ENCODE measurements at places on chromosomes 11 and 22.
A peak's percentile ranks its signal among the peaks of the same experiment; 100 is the strongest.

DNA sequence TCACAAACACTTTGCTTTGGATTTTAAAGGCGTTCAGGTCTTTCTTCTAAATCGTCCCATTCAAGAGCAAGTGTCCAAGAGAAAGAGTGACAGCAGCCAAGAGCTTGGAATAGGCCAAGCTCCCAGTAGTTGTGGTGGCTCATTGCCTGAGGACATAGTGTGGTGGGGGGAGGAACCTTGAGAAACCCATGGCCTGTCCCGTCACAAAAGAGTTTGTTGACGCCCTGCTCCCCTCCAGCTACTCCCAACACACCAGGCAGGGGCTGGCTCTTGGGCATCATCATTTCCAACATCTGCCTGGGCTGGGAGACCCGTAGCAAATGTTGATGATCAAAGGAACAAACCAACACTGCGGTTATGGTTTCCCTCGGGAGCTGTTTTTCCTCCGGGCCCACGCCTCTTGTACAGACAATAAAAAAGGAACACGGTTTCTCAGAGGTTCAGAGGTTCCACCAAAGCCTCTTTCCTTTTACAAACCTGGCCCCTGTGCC lies 20.8 kb downstream of the FADS3 start:
- no peak for DNase-seq

DNA sequence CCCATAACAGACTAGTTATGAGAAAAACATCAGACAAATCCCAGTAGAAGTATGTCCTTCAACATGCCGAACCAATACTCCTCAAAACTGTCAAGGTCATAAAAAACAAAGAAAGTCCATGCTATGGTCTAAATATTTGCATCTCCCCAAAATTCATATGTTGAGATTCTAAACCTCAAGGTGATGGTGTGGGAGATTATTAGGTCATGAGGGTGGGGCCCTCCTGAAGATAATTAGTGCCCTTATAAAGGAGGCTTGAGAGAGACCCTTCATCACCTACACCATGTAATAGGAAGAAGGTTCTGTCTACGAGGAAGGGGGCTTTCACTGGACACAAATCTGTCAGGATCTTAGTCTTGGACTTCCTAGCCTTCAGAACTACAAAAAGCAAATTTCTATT lies 118.6 kb upstream of the GUCY1A2 start:
- DNase-seq = no peak

DNA sequence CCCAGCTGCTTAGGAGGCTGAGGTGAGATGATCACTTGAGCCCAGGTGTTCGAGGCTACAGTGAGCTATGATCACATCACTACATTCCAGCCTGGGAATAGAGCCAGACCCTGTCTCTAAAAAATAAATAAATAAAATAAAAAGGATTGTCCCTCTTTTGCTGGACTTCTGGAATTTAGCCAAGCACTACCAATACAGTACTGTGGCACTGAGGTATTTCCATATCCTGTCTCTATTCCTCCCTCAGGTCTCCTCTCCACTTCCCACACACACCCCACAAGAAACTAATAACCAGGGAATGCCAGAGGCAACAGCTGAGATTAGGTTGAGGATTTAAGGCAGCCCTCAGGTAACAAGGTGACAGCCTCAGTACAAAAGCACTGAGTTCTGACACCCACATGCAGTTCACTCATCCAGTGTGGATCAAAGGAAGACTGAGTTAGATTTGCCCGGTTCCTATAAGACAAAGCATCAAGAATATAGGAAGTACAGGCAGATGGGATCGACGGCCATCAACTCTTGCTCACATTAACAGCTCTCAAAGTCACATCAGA lies 4.5 kb upstream of the PPP2R1B start:
- no peak for DNase-seq

- no peak for DNase-seq
Observed at GRCh38 chr11:69489031-69489745, 7.7 kb downstream of the LINC01488 start.

- no peak for DNase-seq
Observed at GRCh38 chr11:72739240-72740059, 12.8 kb downstream of the ARAP1 start.

- DNase-seq = no peak
Observed at GRCh38 chr11:134736251-134736947, 324.4 kb upstream of the B3GAT1 start.

- no peak for DNase-seq
Observed at GRCh38 chr22:30874431-30875370, 93.9 kb downstream of the MORC2 start.

DNA sequence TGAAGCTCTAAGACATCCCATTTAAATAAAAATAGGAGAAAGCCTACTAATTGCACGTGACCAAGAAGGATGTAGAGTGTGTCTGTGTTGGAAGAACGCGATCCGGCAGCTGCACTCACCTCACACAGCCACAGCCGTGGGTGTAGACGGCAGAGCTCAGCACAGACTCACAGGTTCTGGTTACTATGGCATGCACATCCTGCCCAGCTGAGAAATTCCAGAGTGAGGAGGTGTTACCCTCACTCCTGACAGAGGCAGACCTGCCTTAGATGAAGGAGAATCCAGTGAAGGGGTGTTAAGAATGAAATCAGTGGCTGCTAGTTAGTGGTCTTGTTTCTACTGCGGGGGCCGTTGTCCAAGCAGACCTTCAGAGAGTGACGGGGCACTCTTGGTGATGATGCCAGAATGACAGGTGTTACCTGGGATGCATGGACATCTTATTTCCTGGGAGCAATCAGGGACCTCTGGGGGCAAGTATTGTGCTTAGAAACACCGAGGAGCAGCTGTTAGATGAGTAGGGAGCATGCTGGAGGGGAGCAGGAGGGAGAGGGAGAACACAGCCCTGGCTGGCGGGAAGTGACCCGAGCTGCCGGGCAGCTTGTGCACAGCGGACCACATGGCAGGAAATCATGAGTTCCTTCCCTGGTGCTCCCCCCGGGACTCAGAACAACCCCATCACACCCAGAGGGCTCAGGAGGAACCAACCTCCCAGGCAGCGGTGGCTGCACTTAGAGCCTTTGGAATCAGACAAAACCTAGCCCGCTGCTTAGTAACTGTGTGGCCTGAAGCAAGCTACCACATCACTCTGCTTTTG lies 12.3 kb downstream of the KCNJ5 start:
- no peak for DNase-seq

GRCh38 chr11:134785660-134786284 lies 373.7 kb upstream of the B3GAT1 start:
- no peak for DNase-seq

DNA sequence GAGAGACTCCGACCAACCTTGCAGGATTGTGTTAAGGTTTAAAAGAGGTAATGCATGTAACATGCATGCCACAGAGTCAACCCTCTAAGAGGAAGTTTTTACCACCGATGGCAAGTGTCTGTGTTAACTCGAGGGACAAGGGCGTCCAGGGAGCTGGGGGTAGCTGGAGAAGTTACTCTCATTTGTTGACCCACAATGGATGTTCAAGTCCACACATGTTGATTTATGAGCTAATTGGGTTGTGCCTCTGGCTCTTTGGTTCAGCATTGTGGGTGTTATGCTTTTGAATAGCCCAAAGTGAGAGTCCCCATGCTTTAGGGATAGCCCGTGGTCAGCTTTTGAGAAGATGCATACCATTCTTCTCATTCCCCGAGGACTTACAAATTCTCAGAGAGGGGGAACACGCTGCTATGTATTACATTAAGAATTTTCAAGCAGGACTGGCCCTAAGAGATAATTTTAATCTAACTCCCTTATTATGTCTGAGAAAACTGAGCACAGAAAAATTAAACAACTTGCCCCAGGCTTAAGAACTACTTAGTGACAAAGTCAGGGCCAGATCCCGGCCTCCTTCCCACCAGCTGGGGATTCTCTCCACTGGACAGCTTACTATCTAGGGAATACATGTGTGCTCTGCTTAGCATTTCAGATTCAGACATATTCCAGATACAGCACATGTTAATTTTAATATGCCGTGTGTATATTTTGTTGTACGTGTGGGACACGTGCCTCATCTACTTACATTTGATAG lies 5.2 kb upstream of the PLET1 start:
- DNase-seq = no peak

- no peak for DNase-seq
Observed at GRCh38 chr11:70541176-70541575, 142.8 kb downstream of the CTTN start.

DNA sequence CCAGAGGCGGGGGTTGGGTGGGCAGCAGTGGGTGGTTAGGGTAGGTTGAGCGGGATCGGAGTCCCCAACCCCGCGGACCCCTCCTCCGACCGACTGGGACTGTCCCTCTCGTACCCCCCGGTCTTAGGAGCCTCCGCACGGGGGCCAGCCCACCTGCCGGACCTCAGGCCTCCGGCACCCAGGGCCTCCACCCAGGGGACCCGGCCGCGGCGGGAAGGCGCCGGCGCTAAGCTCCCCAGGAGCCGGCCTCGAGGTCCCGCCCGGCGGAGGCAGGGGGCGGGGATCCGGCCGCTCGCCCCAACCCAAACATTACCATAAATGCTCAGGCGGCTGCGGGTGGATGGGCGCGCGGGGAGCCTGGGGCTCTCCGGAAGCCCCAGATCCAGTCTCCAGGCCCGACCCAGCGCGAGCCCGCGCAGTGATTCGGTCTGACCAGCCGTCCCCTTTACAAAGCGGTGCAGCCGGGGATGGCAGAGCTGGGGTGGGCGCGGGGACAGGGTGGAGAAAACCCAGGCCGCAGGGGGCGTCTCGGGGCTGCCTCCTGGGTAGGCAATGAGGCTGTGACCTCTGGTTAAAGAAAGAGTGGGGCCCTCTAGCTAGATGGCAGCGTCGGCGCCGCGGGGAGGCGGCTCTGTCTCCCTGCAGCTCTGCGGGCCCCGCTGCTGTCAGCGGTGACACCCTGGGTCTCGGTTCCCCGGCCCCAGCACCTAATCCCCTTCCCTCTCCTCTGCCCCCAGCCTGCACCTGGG lies 4.0 kb upstream of the MCAM start:
- no peak for DNase-seq

GRCh38 chr22:43001271-43002201 lies 13.4 kb downstream of the PACSIN2 start:
- no peak for DNase-seq

DNA sequence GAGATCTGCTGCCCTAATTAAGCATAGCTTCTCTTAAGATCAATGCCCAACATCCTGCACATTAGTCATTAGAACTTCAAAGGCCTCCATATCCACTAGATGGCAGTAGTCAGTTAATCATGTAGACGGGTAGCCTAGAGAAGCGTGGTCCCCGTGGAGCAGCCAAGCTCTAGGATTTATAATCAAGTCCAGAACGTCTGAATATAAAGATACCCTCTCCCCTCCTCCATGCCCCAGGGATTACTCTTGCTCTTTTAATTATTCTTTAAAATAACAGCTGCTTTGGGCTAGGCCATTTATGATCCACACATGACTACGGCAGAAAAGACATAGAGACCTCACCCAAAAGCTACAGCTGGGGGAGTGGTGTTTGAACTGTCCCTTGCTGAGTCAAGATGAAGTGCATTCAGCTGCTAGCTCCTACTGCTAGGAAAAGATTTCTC lies 327.6 kb upstream of the PLET1 start:
- DNase-seq = peak; percentile 1

- no peak for DNase-seq
Observed at GRCh38 chr11:61147271-61147670, 14.0 kb downstream of the VPS37C start.

- no peak for DNase-seq
Observed at GRCh38 chr11:119910051-119910450, 181.1 kb upstream of the NECTIN1 start.

DNA sequence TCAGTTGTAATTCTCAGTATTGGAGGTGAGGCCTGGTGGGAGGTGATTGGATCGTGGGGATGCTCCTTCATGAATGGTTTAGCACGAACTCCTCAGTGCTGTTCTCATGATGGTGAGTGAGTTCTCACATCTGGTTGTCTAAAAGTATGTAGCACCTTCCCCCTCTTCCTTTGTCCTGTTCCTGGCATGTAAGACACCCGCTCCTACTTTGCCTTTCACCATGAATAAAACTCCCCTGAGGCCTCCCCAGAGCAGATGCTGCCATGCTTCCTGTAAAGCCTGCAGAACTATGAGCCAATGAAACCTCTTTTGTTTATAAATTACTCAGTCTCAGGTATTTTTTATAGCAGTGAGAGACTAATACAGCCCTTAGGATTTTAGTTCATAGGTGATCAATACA lies 191.5 kb downstream of the MAML2 start:
- DNase-seq = no peak
